Nucleus accumbens (tissue), 56 donors: ENCODE measurements at places on chromosomes 16 and 17.

DNA sequence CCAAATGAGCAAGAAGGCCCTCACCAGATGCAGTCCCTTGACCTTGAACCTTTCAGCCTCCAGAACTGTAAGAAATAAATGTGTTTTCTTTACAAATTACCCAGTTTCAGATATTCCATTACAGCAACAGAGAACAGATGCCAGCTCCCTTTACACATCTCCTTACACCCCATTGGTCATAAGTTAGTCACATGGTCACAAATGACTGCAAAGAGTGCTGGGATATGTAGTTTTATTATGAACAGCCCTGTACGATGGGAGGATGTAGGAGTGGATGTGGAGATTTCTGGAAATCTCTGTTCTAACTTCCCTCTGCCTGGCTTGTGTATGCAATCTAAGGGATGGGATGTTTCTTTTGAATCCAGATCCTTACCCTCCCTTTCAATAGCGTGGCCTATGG, 13.3 kb upstream of the RPL38 start:
- no peak for DNase-seq

DNA sequence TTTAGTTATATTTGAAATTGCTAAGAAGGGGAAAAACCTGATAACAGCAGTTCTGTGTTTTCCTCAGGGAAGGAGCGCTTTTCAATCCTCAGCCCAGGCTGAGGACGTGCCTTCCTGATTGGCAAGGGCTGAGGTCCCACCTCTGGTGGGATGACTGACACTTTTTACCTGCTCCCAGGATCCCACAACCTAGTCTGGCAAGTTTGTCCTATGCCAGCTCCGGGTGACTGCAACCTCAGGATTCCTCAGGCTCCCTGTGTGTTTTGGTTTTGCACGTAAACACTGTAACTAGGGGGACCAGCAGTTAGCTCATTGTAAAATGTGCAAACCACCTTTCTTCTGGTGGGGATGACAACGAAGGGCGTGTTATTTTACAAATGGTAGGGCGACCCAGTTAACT, 7.5 kb downstream of the MARCHF10 start:
- DNase-seq, result no peak

DNA sequence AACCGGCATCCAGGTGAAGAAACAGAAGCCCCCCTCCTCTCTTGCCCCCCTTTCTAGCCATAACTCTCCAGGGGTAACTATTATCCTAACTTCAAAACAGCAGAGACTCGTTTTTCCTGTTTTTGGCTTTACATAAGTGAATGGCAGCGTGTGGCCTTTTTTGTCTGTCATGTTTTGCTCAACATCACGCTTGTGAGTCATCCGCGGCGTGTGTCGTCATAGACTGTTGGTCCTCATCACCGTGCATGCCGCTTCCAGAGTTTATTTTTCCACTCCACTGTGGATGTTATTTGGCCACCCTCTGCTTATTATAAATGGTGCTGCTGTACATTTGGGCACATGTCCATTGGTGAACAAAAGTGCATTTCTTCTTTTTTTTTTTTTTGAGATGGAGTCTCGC, 52.6 kb downstream of the ERN1 start:
- DNase-seq, result no peak

GRCh38 chr17:65679165-65679845, 117.9 kb upstream of the AXIN2 start:
- no peak for DNase-seq

DNA sequence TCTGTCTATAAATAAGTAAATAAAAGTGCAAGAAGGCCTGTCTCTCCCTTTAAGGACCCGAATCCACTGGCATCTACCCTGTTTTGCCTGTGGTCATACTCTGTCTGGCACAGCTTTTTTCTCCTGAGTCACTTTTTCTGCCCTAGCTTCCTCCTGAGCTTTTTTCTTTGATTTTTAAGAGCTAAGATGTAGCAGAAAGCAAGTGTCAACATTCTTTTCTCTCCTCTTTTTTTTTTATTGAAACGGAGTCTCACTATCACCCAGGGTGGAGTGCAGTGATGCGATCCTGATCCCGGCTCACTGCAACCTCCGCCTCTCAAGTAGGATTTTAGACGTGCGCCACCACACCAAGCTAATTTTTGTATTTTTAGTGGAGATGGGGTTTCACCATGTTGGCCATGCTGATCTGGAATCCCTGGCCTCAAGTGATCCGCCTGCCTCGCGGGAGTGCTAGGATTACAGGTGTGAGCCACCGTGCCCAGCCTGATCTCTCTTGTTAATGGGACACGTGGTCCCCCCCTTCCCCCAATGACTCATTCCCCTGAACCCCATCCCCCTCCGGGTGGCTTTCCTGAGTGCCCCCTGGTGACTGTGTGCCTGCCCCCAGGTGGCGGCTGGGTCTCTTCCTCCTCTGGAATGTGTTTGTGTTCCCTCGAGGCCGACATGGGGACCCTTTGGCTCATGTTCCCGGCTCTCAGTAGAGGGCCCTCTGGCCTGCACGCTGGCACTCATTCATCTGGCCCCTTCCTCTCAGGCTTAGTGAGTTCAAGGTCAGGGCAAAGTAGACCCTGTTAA, 14.2 kb downstream of the C16orf90 start:
- no peak for DNase-seq

GRCh38 chr17:82751571-82752370, at the start of gene TBCD:
Gene TBCD, plus strand, starts transcription at chr17:82752065. Its CDS starts 129 bp downstream, at chr17:82752194.
- DNase-seq, result peak; percentile 83

DNA sequence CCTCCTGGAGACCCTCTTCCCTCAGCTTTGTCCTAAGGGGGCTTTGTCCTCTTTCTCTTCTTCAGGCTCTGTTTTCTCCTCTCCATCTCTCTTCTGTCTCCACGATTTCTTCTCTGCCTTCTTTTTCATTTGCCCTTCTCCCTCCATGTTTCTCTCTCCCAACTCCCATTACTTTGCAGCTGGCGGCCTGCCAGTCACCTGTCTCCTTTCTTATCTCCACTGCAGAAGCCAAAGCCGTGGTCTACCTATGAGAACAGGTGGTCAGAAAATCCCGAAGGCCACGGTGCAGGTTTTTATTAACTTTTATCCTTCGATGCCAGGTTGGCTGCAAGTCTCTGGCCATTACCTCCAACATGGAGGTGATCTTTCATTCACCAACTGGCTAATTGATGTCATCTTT, 45.1 kb downstream of the FZD2 start:
- DNase-seq, result no peak
